Stimulated activated CD4-positive, alpha-beta T cell treated with anti-CD3 and anti-CD28 coated beads, Interleukin-1b, Interleukin-23, amount 100 ng/mL, for 4 hours (primary cell): ENCODE measurements at places on chromosomes 4 and X.

DNA sequence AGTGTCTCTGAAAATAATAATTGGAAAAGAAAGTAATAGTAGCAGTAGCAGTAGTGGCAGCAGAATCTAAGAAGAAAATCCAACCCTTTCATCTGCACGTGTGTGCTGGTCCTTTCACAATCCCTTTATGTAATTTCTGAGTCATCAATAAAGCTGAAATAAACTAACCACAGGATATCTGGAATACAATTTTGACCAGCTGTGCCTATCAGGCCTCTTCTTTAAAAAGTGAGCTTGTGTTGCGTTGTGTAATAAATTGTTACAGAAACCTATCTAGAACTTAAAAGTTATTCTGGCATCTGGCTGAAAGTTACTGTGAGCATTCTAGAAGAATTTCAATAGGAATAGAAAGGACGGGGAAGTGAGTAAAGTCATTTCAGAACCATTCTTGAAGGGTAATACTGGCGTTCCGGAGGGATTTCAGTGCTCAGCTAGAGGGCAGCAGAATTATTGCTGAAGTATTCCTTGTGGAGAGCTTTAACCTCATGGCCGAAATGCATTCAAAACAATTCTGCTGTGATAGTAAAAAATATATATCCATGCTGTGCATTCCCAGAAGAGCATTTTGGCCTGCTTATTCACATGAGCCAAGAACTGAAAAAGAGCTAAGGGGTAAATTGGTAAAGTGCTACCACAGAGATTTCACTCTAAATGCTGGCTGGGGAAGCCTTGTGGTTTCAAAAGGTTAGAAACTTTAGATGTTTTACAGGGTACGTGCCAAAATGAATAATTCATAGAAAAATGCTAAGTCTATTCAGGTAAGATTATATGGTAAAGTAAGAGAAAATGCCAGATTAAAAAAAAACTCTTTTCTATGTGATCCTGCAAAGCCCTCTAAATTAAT lies 260.6 kb downstream of the NKX6-1 start:
- no peak for DNase-seq

GRCh38 chr4:179880756-179881155 lies 2362.4 kb upstream of the TENM3 start:
- no peak for DNase-seq

GRCh38 chr4:6225469-6225868 lies 25.1 kb upstream of the JAKMIP1 start:
- DNase-seq = no peak

DNA sequence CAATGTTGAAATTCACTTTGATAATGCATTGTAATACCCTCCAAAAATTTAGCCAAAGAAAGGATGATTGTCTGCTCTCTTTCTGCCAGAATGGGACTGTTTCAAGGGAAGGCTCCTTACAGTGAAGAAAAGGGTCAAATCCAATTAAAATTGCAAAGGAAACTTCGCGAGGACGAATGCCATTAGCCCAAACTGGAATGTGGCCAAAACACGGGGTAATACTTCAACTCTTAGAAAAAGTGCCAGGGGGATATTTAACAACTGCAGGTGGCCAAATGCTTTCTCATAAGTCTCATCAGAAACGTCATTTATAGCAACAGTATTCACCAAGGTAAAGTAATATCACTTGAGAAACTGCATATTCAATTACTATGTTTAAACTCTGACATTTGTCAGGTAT lies 29.0 kb downstream of the NKX3-2 start:
- DNase-seq = no peak

- no peak for DNase-seq
Observed at GRCh38 chr4:30950737-30951136, 230.6 kb downstream of the PCDH7 start.

DNA sequence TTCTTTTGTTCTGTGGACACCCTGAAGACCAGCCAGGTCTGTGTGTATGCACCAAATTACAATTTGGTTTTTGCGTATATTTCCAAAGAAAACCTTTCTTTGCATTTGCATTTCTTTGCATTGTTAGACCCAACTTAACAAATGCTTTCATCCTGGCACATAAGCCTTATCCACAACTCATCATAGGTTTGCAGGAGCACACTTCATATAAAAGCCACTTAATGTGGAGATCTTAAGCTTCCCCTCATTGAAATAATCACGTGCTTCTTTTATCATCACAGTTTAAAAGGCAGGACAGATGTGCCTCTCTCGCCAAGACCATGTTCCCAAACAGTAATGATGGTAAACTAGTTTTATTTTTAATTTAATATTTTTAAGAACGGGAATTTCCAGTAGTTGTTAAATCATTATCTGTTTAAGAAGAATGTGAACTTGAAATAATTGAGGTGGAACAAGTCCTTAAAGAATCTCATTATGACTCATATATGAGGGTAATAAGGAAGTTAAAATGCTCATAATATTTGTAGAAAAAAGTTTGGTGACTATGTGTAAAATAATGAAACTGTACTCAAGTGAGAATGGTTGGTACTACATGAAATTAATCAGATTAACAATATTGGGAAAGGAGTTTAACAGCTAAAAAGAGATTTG lies 65.5 kb downstream of the GLRA3 start:
- DNase-seq = no peak

- DNase-seq = no peak
Observed at GRCh38 chr4:13859423-13859822, 231.9 kb upstream of the BOD1L1 start.

DNA sequence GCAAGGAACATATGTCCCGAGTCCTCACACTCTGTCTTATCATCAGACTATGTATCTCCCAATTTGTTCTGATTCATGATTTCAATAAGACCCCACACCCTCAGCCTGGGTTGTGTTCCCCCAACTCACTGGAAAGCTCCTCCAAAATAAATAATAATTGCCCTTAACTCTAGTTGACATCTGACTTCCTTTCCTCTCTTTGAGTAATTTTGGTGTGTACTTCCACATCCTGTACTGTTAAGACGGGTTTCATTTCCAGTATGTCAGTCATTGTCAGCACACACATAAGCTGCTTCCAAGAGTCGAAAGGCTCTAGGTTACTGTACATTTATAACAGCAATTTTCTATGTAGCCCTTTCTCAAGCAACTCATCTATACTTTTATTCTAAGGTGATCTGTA lies 52.2 kb upstream of the C1QTNF7 start:
- DNase-seq = no peak

- no peak for DNase-seq
Observed at GRCh38 chr4:42342459-42342858, 54.8 kb upstream of the SHISA3 start.

DNA sequence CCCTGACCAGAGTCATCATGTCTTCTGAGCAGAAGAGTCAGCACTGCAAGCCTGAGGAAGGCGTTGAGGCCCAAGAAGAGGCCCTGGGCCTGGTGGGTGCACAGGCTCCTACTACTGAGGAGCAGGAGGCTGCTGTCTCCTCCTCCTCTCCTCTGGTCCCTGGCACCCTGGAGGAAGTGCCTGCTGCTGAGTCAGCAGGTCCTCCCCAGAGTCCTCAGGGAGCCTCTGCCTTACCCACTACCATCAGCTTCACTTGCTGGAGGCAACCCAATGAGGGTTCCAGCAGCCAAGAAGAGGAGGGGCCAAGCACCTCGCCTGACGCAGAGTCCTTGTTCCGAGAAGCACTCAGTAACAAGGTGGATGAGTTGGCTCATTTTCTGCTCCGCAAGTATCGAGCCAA lies 11.0 kb downstream of the MAGEA4 start:
- no peak for DNase-seq

DNA sequence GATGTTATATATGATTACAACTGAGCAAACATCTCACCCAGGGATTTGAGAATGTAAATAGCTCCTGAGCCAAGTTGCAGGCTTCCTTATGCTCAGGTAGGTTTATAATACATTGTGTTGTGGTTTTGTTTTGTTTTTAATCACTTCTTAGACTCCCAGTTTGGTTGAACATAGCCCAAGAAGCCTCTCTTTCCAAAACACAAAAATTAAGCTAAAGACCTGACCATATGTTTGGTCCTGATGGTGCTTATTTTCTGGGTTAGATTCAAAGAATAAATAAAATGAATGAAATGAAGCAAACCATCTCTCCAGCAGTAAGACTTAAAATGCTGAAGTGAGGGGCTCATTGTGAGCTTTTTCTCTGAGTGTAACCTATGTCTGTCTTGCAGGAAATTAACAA lies 93.5 kb downstream of the GRXCR1 start:
- no peak for DNase-seq

DNA sequence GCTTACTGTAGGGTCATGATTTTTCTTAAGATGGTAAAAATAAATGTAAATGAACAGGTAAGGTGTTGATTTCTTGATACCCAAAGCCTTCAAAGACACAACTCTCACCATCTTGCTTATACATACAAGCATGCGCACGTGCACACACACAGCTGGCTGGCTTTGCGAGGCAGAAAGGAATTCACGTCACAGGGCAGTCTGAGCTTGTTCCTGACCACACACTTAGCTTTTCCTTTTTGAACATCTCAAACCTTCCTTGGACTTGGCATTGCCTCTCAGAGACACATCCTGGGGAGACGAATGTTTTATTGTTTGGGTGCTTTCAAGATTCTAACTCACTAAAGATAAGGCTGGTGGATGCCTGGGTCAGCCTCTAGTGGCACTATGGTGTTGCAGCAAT lies 175.0 kb downstream of the NHS start:
- DNase-seq = no peak

DNA sequence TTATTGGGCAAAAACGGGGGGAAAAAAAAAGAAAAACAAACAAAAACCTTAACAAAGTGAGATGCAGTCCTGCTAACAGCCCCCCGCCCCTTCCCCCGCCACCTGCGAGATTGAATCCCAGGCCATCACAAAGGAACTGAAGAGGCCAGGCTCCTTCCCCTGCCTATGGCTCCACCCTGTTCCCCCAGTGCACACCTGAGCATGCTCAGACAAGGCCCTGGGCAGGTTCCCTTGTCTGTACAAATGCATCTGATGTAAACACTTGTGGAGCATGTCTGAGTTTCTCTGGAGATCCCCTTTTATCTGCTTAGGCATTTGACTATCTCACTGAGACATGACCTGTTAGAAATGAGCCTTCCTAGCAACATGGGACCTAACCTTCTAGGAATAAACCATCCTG lies 983.7 kb upstream of the PABPC4L start:
- no peak for DNase-seq

- DNase-seq = no peak
Observed at GRCh38 chrX:74606342-74606741, 8.1 kb downstream of the RLIM start.

- DNase-seq = peak; percentile 30
Observed at GRCh38 chr4:82268050-82268825, 105.6 kb downstream of the HNRNPD start.

DNA sequence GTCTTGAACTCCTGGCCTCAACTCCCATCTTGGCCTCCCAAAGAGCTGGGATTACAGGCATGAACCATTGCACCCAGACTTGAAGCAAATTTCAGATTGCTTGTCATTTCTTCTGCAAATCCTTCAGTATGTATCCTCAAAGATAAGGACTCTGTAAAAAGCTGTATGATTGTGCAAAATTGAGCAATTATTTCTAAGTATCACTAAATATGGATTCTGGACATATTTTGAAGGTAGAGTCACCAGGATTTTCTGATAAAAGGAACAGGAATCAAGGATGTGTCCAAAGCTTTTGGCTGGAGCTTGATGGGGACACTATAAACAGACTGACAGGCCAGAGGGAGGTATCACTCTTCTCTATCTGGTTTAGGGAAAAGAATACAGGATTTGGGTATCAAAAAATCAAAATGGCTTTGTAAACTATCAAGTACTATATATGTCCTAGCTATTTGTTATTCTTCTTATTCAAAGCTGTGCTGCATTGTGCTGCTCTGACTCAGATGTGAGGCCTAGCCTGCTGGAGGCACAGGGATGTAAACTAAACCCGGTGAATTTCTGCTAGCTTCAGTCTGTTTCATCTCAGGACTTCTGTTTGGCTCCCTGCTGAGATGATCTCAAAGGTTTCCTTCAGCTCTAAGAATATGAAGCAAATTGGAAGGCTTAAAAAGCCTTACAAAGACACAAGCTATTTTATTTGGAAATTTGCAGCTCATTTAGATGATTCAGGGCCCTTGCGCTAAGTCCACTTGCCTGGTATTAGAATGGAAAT lies 8.3 kb downstream of the RPS4X start:
- DNase-seq = no peak

- DNase-seq = no peak
Observed at GRCh38 chrX:133916984-133917722, 68.2 kb downstream of the GPC3 start.

GRCh38 chrX:50813843-50814661 lies at the start of gene SHROOM4:
Gene SHROOM4, minus strand, starts transcription at chrX:50814194. Its CDS starts 176 bp downstream, at chrX:50814018.
- no peak for DNase-seq

DNA sequence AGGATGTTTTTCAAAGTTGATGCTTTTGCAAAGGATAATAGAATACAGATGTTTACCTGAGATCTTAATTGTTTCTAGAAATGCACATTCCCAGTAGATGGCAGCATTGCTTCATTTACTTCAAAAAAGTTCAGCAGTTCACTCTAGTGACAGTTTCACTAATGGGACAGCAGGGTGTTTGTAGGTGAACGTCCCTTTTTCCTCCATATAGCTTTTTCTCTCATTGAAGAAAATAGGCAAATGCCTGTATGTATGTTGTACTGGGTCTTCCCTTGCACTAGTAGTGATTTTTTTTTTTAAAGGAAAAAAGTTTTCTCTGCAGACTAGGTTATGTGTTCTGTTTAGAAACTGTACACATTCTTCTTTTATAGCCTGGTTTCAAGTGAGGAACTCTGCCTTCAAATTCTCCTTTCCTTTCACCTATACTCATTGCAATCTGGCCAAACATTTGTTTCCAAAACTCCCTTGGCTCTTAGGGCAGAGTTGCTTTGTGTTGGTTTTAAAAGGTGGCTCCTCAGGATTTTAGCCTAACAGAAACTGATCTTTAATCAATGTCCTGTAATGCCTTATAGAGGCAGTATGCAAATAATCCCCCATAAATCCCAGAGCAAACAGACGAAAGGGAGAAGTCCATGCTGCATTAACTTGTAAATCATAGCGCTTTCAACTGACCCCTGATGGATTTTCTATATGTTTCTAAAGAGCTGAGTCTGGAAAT lies 86.3 kb downstream of the EGF start:
- no peak for DNase-seq

DNA sequence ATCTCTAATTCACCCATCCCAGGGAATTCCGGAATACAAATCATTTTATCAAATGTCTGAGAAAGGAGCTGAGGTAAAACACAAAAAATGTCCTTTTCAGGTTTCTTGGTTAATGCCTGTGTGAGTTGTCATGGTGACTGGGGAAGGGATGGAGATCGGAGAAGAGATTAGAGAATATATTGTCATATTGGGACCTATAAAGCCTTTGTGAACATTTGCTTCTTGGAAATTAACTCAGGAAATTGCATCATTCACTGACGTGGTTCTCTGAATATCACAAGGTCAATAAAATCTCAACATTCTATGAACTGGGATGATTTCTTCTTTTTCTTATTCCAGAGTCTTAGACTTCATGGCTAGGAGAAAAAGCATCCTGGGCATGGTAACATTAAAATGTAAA lies 174.8 kb upstream of the GLRA2 start:
- DNase-seq = no peak

DNA sequence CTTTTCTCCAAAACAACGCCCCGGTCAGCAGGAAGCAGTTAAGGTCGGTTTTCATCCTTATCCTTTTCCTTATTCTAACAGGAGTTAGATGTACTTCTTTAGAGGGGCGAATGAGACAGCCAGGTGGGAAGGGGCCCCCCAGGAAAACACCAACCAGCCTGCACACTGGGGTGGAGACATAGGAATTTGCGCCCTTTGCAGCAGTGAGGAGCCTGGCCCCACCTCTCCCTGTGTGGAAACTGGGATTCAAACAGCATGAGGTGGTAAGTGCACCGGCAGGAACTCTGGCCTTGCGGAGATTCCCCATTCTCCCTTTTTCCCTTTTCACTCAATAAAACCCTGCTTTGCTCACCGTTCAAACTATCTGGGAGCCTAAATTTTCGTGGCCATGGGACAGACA lies 8.0 kb upstream of the FAM47C start:
- DNase-seq = no peak

- DNase-seq = no peak
Observed at GRCh38 chr4:163606896-163607691, 112.6 kb downstream of the TMA16 start.
